CD4-positive, alpha-beta T cell treated with Interleukin-15 for 4 hours (primary cell): ENCODE measurements at places on chromosomes 11 and 22.

DNA sequence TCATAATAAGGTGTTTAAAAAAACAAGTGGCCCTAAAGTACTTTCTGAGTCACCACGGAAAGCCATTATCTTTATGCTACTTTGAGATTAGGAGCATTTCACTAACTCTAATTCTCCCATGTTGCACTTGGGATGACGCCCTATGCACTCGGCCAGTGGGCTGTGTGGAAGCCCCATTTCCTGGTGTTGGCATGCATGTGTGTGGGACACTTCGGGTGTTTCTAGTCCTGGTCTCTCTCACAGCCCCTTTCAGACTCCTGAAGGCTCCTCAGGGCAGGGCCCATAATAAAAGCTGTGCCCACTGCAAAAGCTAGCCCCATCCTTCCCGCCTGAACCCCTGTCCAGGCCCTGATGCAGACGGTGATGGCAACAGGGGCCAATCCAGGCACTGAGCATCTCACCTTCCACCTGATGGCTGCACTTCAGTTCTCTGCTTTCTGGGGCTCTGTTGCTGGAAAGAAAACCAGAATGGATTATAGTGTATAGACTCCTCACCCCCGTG, 14.9 kb upstream of the FXYD2 start:
- DNase-seq: no peak

GRCh38 chr11:35838071-35838470, 105.8 kb upstream of the LDLRAD3 start:
- DNase-seq: no peak

GRCh38 chr11:74641289-74641688, 48.9 kb downstream of the POLD3 start:
- no peak for DNase-seq

DNA sequence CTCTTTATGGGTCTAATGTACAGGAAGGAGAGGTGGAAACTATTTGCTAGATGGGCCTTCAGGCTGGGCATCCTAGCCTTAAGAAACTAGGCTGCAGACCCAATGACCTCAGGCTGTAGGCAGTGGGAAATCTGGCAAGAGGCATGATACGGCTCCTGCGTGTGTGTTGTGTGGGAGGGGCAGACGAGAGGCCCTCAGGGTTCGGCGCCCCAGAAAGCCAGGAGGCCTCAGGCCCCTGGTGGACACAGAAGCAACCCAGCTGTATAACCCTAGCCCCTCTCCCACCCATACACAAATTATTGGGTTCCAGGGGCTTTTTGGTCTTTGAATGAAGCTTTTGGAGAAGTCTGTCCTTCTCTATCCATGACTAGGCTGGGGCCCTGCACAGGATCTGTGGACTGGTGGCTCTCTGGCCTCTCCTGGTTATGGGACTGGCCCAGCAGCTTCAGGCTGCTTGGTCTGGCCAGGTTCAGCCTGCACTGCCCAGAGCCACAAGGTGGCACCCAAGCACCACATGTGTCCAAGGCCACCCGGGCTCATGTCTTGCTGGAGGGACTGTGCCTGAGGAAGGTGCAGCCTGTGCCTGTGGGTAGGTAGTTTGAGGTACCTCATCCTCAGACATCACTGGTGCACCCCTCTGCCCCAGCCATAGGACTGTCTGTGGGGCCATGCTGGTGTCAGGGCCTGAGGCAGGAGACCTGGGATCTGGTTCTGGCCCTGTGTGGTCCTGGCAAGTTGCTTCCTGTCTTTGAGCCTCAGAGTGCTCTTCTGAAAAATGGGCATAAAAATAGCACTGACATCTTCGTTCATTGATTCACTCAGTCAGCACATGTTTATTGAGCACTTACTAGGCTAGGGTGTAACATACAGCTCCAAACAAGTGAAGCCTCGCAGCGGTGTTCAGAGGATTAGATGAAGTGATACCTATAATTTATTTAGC, 87.5 kb downstream of the RRM1 start:
- no peak for DNase-seq

- no peak for DNase-seq
Observed at GRCh38 chr11:93032580-93032979, 63.1 kb downstream of the MTNR1B start.

- DNase-seq: peak; percentile 33
Observed at GRCh38 chr11:13297917-13298356, 20.3 kb downstream of the BMAL1 start.

DNA sequence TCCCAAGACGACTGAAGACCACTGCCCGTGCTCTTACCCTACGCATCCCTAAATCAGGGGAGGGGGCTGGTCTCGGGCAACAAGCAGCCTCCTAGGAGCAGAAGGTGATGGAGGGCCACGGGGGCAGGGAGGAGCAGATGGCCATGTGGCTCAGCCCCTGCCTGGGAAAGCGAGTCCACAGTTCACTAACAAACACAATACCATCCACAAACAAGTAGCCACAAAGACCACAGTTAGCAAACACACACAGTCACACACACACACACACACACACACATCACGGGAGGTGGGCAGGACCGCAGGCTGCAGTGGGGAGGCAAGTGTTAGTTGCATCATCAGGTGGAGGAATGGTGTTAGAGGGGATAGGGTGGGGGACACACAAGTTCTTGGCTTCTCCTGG, 13.2 kb upstream of the FXYD2 start:
- no peak for DNase-seq

DNA sequence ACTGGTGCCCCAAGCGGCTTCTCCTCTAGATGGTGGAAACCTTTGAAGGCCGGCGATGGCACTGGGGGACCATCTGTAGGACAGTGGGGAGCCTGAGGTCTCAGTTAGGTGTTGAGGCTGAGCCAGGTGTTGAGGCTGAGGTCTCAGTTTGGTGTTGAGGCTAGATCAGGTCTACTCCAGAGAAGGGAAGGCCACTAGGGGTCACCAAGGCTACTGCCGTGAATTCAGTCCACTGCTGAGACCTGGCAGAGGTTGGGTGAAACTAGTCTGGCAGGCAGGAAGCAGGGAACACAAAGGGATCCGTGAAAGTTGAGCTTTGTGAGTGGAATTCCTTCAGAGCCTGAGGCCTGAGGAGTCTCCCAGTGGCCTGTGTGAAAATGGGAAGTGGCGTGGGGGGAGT, 123.8 kb upstream of the FGF3 start:
- DNase-seq: no peak

DNA sequence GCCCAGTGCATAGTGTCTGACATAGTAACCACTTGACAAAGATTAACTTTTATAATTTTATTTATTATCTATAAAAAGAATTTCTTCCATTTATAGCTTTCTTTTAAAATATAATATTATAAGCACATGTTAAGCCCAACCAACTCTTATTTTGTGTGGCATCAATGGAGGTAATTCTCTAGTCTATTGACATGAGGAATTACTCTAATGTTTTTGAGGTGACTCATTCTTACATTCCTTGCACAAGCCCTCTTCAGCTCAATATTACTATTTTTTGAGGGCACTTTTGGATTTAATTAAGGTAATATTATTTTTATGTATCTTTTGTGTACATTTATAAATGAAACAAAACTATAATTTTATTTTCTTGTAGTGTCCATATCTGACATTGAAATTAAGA, 59.6 kb downstream of the AASDHPPT start:
- DNase-seq: no peak

GRCh38 chr11:26878959-26879581, 114.8 kb upstream of the FIBIN start:
- DNase-seq: no peak

GRCh38 chr11:78147807-78148206, 8.4 kb upstream of the ALG8 start:
- DNase-seq: no peak

GRCh38 chr11:64036087-64037026, 626 bp downstream of the FLRT1 start:
- DNase-seq: no peak

DNA sequence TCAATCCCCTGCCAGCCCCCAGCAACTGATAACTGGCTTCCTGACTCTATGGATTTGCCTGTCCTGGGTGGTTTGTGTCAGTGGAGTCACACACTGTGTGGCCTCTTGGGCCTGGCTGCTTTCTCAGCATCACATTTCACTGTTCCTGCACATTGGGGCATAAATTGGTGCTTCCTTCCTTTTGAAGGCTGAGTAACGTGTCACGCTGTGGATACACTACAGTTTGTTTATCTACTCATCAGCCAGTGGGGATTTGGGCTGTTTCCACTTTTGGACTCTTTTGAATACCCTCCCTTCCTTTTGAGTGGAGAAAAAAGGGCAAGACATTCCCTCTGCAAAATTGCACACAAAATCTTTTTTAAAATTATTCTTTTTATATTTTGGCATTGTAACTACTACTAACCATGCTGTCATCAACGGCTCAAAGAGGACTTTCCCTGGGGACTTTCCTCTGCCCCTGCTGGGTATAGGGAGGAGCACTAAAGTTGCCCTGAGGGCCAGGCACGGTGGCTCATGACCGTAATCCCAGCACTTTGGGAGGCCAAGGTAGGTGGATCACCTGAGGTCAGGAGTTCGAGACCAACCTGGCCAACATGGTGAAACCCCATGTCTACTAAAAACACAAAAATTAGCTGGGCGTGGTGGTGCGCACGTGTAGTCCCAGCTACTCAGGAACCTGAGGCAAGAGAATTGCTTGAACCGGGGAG, 7.8 kb upstream of the CELSR1 start:
- DNase-seq: no peak

DNA sequence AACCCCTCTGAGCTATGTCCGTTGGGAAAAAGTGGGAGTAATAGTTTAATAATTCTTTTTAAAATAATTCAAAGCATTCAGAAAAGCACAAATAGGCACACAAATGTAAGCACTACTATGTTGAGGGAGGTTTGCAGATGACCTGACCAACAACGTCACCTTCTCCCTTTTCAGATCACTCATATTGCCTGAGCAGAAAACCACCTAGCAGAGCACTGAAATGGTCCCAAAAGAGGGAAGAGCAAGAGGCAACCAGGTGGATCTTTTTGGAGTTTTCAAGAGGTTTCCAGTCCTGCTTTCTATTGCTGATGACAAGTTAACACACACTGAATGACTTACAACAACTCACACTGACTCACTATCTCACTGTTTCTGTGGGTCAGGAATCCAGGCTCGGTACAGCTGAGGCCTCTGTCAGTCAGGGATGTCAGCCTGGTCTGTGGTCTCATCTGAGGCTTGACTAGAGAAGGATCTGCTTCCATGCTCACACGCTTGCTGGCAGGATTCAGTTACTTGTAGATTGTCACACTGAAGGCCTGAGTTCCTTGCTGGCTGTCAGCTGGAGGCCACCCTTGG, 4.3 kb upstream of the PGA3 start:
- DNase-seq: no peak

DNA sequence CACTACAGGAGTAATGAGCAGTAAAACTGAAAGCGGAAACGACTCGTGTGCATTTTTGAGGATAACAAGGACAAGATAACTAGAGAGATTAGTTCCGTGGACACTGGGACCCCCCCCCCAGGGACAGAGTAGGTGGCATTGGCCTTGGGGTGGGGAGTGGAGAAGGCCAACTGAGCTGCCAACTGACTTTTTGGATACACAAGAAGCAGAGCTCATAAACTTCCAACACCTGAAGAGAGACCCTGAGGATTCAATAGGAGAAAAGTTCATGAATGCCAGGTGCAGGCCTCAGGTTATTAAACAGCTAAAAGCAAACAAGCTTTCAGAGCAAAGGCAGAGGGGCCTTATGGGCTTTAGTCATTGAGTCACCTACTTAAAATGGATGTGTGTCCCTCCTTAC, 17.6 kb upstream of the PRSS23 start:
- DNase-seq: no peak

- DNase-seq: no peak
Observed at GRCh38 chr22:26234296-26234695, 65.0 kb downstream of the SEZ6L start.

DNA sequence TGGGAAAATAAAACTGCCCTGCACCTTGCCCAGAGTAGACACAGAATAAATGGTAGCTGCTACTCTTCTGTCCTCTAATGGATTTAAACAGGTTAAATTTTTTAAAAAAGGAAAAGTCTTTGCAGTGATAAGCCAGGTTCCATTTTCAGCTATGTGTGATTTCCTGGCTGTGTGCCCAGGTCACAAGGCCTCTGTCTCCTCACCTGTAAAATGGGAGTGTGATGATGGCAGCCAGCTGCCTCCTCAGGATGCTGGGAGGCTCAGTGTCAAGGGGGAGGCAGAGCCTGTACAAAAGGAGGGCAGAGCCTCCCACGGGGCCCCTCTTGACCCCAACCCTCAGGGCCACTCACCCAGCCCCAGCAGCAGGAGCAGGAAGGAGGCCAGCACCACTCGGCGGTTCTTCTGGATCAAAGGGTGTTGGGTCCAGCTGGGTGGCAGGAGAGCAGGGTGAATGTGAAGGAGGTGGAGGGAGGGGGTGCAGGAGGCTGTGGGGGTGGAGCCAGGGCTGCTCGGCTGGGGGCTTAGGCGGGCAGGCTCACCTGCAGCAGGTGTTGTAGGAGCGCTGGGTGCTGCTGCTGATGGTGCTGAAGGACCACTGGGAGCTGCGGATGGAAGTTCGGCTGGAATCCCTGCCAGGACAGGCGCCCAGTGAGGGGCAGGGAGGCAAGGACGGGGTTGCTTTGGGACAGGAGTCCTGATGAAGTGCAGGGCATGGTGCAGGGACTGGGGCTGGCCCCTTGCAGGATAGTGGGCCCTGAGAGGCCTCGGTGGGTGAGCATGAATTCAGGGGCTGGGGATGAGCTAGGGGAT, 1.9 kb downstream of the TMEM134 start:
- no peak for DNase-seq

DNA sequence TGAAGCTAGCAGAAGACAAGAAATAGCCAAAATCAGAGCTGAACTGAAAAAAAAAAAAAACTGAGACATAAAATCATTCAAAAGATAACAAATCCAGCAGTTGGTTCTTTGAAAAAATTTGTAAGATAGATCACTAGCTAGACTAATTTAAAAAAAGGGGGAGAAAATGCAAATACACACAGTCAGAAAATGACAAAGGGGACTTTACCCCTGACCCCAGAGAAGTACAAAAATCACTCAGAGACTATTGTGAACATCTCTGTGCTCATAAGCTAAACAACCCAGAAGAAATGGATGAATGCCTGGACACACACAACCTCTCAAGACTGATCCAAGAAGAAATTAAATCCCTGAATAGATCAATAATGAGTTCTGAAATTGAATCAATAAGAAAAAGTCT, 914.3 kb upstream of the API5 start:
- DNase-seq: no peak

- peak; percentile 32 for DNase-seq
Observed at GRCh38 chr22:24247564-24248344, 2.9 kb upstream of the GGT5 start.

DNA sequence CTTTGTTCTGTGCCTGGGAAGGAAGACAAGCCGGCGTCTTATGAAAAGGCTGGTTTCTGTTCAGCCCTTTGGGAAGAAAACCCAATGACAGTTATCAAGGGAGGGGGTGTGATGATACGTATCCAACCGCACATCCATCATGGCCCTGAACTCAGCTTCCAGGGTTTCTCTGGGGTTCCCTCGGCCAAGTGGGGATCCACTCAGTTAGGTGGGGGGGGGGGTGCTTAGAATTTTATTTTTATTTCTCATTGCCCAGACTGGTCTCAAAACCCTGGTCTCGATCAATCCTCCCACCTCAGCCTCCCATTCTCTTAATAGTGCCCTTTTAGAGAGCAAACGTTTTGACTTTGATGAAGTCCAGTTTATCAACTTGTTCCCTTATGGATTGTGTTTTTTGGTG, 25.7 kb downstream of the KCNQ1 start:
- no peak for DNase-seq
